ENCODE measurements at places on chromosomes 7 and 10. TPM values are rescaled to one million over a fixed set of nuclear protein-coding genes. Genes with fewer than 3 reads are reported as not detected.

EGFR gene
- total RNA-seq: 7.0 TPM

GRCh38 chr10:72000073-72001032 lies 36.2 kb downstream of the CHST3 start:
- no peak for DNase-seq

DNA sequence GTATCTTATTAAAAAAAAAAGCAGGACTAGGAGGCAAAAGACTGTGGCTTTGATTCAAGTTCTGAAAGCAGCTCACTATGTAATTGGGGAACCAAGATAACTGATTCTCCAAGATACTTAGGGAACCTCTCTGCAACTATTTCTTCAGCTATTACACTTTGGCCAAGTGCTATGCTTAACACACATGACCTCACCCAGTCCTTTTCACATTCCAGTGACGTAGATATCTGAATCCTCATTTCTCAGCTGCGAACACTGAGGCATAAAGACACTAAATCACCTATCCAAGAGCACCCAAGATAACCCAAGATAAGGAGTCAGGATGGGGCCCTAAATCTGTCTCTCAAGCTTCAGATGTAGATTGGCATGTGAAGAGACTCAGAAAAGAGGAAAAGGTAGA lies 133.6 kb downstream of the GLI3 start:
- DNase-seq: no peak

DNA sequence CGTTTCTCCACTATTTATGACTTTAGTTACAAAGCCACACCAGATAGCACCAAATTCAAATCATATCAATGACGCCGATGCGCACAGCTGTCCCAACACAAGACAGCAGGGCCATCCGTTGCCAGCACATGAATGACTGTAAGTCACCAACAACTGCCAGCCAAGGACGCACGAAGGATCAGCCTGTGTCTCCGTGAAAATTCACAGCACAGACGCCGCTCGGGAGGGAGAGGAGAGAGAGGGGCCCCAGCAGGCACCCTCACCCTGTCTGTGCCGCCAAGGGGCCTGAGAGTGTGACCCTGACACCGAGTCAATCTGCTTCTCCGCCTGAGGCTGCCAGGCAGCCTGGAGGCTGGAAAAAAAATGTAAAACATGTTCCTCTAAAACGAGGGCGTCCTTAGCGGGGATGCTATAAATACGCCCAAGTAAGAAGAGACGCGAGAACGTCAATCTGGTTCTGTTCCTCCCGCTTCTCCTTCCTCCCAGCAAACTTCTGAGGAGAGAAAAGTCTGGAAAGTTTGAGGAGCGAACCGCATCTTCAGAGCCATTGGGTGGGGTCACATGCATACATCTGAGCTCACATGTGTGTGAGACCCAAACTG lies 111.2 kb downstream of the PTPRN2 start:
- no peak for DNase-seq

- DNase-seq: peak; percentile 99
Measured at GRCh38 chr7:101882595-101883564, 65.5 kb downstream of the CUX1 start.

DNA sequence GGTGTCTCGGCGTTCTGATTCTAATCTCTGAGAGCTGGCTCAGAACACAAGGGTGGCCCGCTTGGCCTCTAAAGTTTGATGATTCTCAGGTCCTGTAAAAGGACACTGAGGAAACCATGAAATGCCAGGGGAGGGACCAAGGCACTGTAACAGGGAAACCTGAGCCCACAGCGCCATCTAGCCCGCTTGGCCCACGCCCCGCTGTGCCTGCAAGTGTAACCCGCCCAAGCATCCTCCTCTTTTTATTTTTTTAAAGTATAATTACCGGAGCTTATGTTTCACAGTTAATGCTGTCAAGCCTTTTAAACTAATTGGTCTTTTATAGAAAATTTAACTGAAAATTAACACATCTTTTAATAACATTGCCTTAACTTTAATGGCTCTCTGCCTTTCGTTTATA lies 734.7 kb downstream of the KCNMA1 start:
- DNase-seq: no peak

GRCh38 chr10:7264313-7264756 lies 146.5 kb downstream of the SFMBT2 start:
- DNase-seq: no peak

DNA sequence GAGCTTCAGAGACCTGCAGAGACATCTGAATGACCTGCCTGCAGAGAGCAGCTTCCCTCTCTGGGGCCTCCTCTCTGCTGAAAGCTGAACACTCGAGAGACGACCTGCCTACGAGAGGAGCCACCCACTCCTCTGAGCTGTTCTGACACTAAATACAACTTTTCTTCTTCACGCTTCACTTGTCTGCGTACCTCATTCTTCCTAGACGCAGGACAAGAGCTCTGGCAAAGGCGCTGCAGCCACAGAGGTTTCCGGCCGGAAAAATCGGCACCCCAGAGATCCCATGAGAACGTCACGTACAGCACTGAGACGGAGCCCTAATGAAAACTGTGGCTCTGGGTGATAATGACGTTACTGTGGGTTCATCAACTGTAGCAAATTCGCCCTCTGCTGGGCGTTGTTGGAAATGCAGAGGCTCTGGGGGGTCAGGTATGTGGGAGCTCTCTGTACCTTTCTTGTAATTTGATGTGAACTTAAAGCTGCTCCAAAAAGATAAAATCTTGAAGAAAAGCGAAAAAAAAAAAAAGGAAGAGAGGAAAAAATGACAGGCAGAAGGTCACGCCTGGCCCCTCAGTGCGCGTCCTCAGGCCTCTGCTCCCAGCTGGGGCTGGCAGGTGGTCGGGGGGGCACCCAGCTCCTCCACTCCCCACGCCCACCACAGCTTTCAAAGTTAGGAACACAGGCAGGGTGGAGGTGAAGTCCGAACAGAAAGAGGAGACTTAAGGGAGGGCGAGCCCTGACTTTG lies 120.7 kb downstream of the DYNC2I1 start:
- DNase-seq: peak; percentile 76

DNA sequence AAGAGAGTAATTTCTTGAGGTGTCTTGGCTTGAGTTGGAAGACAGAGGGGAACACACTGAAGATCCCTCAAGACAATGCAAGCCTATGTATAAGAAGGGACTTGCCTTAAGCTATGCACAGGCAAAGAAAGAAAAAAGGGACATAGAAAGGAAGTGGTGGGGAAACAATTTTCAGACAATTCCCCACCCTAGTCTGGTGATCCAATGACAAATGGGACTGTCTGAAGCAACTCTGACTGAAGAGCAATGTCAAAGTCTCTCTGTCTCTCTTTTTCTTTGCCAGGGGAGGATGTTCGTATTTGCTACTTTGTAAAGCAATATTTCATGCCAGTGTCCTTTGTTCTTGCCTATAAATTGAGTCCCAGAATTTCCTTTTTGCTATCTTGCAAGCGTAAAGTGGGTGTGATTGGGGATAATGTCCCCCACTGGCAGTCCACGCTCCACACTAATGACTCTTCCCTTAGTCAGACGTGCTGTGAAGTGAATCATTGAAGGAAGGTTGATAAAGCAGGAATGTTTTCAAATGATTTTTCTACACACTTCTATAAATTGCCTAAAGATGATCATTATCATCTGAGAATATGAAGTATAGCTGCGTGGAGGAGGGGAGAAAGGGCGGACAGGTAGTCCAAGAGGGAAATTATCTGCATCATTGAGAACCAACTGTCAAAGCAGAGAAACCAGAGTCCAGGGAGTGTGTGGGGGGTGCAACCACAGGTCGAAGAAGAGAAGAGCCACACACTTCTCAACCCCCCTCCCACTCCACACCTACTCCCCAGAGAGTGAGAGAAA lies 243.8 kb upstream of the ETV1 start:
- no peak for DNase-seq

DNA sequence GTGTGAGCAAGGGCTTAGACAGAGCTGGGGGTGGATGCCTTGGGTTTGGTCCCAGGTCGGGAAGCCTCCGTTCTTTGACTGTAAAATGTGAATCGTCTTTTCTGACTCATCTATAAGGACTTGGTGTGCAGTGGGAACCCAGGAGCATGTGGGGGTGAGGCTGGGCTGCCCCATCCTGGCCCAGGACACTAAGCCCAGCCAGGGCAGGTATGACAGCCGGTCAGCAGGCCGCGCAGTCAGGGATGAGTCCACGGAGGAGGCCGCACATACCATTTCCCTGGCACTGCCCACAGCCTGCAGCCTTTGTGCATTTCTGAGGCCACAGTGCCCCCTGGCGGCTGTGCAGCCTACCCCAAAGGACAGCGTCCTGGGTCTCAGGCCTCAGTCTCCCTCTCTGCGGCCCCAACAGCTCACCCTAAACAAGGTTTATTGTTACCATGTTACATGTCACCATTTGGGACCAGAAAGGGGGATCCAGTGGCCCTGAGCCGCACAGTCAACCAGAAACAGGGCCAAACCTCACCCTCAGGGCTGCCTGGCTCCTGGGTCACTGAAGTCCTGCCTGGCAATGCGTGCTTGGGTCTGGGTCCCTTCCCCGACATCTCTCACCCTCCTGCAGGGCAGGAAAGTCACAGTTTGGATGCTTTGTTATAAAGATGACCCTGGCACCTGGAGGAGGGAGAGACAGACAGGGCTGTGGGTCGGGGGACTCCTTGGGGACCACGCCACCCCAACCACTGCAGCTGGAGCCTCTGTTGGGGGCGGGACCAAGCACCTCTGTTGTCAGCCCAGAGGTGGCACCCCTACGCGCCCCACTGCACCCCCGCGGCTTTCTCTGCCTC lies 14.4 kb upstream of the SH2B2 start:
- peak; percentile 65 for DNase-seq

OPN4 gene
- not detected for total RNA-seq

- DNase-seq: no peak
Measured at GRCh38 chr7:77442636-77443035, 26.5 kb upstream of the GSAP start.

C1GALT1 gene
- total RNA-seq: 65.9 TPM

- DNase-seq: no peak
Measured at GRCh38 chr10:114021154-114021553, 22.5 kb upstream of the ADRB1 start.

CRPPA gene
- total RNA-seq: 1.1 TPM

- no peak for DNase-seq
Measured at GRCh38 chr10:110808615-110809014, 63.1 kb upstream of the PDCD4 start.

PNLIPRP2 gene
- 0.95 TPM for total RNA-seq

DNA sequence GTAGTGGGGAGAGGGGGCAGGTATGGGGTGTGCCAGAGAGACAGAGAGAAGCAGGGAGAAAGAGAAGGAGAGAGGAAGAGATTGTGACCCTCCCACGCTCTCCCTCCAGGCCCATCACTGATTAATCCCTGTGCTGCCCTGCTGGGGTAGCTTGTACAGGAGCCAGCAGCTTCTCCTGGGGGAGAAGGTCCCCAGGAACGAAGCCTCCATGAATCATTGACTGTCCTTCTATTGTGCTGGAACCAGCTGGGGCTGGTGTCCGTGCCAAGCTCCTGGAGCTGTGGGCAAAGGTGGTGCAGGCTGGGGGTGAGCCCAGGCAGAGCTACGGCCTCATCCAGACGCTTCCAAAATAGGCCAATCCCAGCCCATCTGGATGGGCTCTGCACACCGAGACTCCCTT lies 20.9 kb downstream of the AQP1 start:
- no peak for DNase-seq

- DNase-seq: no peak
Measured at GRCh38 chr10:126101736-126102135, 205.4 kb downstream of the FANK1 start.

DNA sequence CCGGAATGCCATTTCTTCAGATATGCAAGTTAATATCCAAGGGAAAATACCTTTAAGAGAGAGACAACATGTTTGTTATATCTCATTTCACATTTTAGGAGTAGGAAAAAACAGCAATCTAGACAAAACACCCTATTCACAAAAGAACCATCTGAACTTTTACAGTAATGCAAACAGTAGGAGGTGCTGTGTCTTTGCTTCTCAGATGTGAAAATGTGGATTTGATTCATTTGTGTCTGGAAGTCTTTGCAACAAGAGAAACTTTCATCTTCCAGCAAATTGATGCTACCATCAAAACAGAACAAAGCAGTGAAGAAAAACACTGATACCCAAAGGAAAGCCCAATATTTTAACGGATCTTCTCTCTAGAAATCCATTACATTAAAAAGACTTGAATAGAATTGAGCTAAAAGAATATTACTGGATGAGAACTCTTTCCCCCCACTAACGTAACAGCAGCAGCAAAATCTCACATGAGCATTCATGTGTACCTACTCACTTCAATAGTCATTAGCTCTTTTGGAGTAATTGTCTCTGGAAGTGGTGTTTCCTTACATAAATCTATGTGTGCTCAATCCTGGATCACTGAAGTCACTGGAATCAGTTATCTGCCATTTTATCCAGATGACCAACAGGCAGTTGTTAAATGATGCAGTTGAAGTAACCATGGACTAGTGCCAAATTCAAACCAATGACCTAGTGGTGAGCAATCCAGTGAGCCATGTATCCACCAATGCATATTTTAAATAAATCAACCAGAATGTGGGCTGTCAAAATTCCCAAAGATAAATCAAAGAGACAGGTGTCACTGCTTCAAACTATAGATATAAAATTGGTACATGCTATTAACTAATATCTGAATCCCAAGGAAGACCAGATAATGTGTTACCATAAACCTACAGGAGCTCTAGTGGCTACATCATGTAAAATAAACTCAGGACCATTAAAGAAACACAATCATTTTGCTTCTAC lies 1.8 kb downstream of the SEMA3C start:
- DNase-seq: no peak

GRCh38 chr7:134778941-134779740 lies at the start of gene CALD1:
Gene CALD1 (plus strand): TSS chr7:134779634. CDS start chr7:134867734, 88,100 bp downstream.
- DNase-seq: peak; percentile 78

MLXIPL gene
- total RNA-seq: 17.2 TPM

GRCh38 chr10:86167121-86167761 lies 199.4 kb downstream of the GRID1 start:
- DNase-seq: no peak

GRCh38 chr7:87875151-87876039 lies 765 bp downstream of the SLC25A40 start:
- peak; percentile 18 for DNase-seq

DNA sequence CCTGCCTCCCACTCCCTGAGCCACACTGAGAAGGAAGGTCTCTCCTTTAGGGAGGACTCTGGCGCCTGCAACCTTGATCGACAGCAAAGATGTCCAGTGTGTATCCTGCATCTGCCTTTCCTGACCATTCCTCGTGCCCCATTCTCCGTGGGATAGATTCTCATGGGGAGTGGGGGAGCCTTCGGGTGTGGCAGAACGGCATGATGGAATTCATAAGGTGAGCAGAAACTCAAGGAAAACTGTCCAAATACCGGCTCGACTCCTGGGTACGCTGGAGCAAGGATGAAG lies 636 bp upstream of the RARRES2 start:
- no peak for DNase-seq

DNA sequence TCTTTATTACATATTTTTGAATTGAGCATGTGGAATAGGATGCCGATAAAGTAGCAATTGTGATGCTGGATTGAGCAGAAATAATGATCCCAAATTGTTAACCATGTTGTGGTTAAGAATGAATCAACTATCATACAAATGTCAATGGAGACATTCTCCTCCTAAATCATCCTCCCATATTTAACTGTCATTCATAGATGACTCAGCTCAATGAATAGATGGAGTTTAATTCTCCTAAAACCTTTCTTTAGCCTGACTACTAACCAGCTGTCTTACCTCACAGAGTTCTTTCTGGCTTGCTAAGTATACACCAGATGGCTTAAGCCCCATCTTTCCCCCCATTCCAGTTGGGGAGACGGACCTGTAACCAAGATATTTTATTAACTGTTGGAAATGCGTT lies 23.4 kb upstream of the NPS start:
- no peak for DNase-seq

- no peak for DNase-seq
Measured at GRCh38 chr10:71685554-71686232, 33.9 kb downstream of the C10orf105 start.
